Type B pancreatic cell (in vitro differentiated cells): ENCODE measurements at places on chromosomes 7 and 10. TPM values are rescaled to one million over a fixed set of nuclear protein-coding genes. Genes with fewer than 3 reads are reported as not detected.

Gene SRI
- 72.1 and 120 TPM in 2 replicates for total RNA-seq

Gene ITIH5
- total RNA-seq = 34.0 and 37.3 TPM in 2 replicates

Gene EPHA1
- total RNA-seq = 18.0 and 40.1 TPM in 2 replicates

Gene LRRC4
- 12.5 and 37.7 TPM in 2 replicates for total RNA-seq

DNA sequence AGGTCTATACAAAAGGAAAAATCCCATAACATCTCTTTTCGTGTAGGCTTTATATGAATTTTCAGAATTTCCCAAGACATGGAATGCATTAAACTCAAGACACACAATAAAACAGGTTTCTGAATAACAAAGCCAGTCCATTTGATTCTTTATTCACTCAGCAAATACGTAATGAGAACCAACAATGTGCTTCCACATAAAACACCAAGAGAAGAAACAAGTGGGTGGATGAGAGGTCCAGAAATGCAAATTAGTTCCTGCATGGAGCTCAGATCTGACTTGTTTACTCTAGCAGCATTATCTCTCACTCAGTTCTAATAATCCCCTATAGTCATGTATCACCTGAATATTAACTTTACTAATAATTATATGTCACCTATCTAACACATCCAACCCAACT, 249.5 kb downstream of the LRRTM3 start:
- DNase-seq = no peak

GRCh38 chr7:155412416-155413253, 45.3 kb upstream of the EN2 start:
- DNase-seq = no peak

DNA sequence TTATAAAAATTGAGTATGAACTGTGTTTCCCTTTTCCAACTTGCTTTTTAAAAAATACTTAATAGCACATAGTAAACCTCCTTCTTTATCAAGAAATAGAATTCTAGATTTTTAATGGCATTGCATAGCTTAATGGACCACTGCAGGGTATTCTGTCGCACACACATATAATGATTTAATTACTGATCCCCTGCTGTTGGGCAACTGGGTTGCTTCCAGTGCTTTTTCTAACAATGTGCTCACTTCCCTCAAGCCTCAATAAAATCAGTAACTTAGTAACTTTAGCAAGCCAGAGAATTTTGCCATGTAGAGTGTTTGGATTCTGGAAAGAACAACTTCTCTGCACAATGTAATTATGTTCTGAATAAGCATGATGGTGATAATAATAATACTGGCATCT, 49.1 kb upstream of the PDLIM1 start:
- no peak for DNase-seq

- DNase-seq = peak; percentile 74
Observed at GRCh38 chr10:63520500-63521415, at the start of gene REEP3. Gene REEP3, plus strand, starts transcription at chr10:63521401. Its CDS starts 145 bp downstream, at chr10:63521546.

DNA sequence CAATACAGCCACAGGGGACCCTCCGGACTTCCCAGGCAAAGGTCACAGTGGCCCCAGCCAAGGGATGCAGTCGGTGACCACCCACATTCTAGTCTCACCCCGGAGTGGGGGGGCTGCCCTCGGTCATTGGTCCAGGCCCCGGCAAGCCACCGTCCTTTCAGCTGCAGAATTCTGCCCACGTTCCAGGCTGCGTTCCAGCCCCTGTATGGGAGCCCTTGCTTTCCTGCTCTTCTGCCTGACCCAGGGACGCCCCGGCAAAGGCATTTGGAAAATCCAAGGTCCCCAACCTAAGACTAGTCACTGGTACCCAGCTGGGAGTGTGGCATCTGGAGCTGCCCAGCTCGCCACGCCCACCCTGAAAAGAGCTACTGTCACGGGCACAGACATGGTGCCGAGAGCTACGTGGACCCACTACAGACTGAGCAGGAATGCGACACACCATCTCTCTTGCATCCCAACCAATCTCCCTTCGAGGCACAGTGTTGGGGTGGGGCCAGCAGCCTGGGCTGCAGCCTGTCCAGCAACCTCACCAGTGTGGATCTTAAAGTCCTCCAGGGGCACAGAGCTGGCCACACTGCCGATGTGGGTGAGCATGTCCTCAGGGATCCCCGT, 18.6 kb downstream of the OGDHL start:
- no peak for DNase-seq

DNA sequence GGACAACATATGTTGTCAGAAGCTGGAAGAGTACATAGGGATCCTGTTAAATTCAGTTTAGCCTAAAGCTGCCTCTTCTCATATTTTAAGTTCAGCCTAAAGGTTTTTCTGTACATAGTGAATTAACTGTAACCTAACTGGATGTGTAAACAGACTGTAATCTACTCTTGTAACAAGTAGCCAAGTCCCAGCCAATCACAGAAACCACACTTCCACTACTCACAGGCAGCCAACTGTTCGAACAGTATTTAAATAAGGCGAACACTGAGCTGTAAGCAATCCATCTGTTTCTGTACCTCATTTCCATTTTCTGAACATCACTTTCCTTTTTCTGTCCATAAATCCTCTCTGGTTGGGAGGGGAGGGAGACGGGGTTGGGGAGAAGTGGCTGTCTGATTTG, 15.0 kb upstream of the STN1 start:
- DNase-seq = no peak

DNA sequence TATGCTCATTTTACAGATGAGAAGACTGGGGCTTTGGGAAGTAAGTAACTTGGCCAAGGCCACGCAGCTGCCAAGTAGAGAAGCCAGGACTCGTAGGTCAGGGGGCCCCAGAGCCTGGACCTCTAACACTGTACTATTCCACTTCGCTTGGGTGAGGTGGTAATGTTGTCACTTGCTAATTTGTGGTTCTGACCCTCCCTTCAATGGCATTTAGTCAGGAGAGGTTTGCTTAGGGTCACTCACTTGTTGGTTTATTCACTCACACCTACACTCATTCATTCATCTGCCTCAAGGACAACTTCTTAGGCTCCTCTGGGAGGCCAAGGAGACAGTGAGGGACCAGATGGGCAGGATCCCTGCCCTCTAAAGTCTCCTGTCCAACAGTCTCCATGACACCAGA, 21.3 kb downstream of the BTBD16 start:
- DNase-seq = no peak

DNA sequence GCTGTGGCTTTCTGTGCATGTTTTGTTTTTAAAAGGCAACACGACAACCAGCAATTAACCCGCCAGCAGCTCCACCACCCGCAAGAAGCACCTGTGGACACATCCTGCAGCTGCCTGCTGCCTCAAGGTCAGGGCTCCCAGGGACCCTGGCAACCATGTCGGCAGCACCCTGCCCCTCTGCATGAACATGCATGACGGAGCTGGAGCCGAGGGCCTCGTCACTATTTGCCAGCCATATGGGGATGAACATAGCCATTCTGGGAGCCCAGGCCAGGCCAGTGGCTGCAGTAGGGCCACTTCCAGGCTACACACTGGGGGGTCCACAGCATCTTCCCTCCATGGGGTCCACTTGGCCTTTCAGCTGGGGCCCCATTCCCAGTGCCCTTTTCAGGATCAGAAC, 52.9 kb downstream of the CAMK2B start:
- no peak for DNase-seq

DNA sequence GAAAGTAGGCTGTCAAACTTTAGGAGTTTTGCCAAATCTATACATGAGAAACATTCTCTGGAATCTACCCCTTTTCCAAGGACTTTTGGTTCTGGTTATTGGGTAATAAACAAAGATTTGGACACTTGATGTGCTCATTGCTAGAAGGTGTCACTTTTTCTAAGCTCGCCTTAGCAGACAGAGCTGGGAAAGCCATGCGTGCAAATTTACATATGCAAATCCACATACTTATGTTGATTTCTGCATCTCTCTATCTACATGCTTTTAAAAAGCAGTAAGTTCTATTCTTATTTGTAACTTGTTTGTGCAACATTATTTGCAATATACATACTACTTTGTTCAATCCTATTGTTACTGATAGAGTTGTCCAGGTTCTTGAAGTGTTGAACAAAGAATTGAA, 22.5 kb upstream of the GIMAP6 start:
- no peak for DNase-seq

GRCh38 chr7:47301657-47302295, 280.1 kb downstream of the TNS3 start:
- DNase-seq = no peak

DNA sequence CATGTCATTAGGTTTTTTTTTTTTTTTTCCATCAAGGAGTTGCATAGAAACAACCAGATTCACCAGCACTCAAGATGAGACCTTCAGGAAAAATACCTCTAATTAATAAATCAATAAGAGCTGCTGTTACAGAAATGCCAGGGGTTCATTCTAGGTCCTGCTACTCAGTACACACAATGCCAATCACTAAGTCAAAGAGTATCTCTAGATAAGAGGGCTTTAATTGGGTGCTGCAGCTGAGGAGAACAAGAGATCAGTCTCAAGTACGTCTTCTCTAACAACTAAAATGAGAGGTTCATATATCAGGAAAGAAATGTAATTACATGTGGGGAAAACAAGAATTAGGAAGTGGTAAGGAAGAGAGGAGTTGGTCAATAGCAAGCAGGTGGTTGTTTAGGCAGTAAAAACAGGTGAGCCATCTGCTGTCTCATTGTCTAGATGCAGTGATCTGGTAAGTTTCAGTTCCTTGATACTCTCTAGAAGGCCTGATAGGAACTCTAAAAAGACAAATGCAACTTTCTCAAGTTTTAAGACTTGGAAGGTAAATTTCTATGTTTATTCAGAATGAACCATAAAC, 272.9 kb upstream of the ZWINT start:
- no peak for DNase-seq
